ENCODE measurements at places on chromosomes 2 and 18.

DNA sequence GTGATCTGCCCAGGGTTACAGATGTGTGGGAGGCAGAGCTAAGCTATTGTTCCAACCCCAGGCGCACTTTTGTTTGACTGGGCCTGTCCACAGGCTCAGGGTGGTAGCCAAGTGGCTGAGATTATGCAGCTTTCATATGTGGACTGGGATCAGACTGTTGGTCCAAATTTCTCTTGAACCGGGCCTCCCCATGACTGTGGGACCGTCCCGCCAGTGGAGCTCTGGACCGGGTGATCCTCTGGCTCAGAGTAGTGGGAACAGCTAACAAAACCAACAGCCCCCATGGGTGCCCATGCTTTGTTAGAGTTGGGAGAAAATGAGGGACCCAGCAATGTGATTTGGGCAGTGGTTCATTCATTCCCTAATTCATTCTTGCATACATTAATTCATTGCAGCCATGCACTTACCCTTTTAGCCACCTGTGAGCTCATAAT lies 86.8 kb upstream of the HS6ST1 start:
- DNase-seq: no peak

GRCh38 chr18:3985664-3986063 lies 469.4 kb downstream of the DLGAP1 start:
- no peak for DNase-seq

DNA sequence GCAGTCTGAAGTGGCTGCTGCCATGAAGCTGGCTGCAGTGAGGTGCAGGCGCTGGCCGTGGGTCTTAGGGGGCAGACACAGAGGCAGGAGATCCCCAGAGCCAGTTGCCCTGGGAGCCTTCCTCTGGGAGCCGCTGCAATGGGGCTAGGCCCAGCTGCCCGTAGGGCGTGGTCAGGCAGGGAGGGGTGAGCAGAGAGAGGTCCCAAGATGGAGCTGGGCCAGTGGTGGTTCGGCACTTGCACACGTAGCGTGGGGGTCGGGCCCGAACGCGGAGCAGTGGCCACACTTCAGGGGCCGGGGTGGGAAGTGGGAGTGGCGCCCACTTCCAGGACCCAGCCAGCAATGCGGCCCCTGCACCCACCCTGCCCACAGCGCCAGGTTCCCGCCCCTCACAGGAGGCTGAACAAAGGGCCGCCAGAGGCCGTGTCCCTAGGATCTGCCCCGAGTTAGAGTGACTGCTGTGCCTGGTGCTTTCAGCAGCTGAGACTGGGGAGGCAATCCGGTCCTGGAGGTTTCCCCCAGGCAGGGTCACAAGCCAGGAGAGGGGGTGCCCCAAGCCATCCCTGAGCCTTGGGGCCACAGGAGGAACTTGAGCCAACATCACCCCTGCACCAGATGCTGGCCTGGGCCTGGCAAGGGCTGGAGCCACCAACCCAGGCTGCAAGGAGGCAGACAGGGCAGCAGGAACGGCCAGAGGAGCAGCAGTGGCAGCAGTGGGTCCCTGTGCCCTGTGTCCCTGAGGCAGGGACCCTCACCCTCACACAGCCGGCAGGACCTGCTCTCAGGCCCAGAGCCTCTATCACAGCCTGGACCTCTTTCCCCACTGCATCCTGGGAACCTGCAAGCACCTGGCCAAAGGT lies 21.3 kb upstream of the SP140L start:
- no peak for DNase-seq

DNA sequence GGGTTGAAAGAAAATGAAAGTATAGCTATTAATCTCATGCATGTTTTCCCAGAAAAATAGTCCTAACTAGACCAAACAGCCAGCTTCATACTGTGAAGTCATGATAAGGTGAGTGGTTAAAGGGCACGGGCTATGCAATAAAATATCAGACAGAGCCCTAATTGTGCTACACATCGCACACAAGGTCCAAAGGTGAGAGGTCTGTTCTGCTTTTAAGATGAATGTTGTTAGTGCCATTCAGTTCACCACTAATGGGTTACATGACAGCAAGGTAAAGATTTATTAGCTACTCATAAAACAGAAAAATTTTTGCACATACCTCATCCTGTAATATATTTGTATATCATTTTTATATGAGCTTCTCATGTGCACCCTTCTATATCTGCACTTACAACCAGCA lies 105.0 kb upstream of the STK17B start:
- DNase-seq: no peak

- no peak for DNase-seq
Observed at GRCh38 chr2:136119717-136120675, 2.0 kb upstream of the CXCR4 start.

- DNase-seq: no peak
Observed at GRCh38 chr2:75390169-75390568, 170.6 kb downstream of the EVA1A start.

Data from activated CD4-positive, alpha-beta T cell treated with anti-CD3 and anti-CD28 coated beads, Interleukin-2, amount 50 U/mL, for 24 hours (primary cell).